ENCODE measurements at places on chromosomes 12 and 14.

GRCh38 chr14:66111891-66112290, 374.3 kb upstream of the CCDC196 start:
- no peak for DNase-seq

DNA sequence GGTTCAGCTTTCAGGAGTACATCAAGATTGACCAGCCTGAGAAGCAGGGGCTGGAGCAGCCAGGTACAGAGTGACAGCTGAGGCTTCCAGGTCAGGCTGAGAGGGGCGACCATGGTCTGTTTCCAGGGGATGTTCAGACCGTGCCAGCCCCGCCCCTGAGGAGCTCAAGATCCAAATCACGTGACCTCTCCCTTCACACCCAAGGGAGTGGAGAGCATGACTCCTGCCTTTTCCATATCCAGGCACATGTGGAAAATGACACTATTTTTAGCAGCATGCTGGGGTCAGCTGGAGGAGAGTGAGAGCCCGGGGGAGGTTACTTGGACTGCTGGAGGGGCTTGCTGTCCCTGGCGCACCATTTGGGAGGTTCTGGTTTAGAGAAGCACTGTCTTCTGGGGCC, 92.7 kb downstream of the B4GALNT3 start:
- no peak for DNase-seq

DNA sequence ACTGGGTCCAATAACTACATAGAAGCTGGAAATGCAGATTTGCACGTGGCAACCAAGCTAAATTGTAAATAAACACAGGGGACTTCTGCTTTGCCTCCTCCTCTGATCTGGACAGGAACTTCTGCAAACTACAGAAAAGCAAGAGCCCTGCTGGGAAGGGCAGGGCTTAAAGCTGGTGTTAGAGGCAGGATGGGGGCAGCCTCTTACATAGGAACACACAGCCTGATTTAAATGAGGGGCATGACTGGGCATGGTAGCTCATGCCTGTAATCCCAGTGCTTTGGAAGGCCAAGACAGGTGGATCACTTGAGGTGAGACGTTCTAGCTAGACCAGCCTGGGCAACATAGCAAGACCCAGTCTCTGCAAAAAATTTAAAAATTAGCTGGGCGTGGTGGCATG, 46.7 kb downstream of the ERH start:
- DNase-seq: no peak

GRCh38 chr14:48289701-48290100, 614.3 kb upstream of the MDGA2 start:
- DNase-seq: no peak

- DNase-seq: no peak
Measured at GRCh38 chr14:22630486-22630885, 13.7 kb downstream of the OR6J1 start.

GRCh38 chr12:32098112-32098511, 8.5 kb upstream of the BICD1 start:
- no peak for DNase-seq

GRCh38 chr12:131147894-131148293, 194.2 kb downstream of the ADGRD1 start:
- no peak for DNase-seq

- peak; percentile 26 for DNase-seq
Measured at GRCh38 chr12:75705749-75706711, 194.6 kb upstream of the KRR1 start.

DNA sequence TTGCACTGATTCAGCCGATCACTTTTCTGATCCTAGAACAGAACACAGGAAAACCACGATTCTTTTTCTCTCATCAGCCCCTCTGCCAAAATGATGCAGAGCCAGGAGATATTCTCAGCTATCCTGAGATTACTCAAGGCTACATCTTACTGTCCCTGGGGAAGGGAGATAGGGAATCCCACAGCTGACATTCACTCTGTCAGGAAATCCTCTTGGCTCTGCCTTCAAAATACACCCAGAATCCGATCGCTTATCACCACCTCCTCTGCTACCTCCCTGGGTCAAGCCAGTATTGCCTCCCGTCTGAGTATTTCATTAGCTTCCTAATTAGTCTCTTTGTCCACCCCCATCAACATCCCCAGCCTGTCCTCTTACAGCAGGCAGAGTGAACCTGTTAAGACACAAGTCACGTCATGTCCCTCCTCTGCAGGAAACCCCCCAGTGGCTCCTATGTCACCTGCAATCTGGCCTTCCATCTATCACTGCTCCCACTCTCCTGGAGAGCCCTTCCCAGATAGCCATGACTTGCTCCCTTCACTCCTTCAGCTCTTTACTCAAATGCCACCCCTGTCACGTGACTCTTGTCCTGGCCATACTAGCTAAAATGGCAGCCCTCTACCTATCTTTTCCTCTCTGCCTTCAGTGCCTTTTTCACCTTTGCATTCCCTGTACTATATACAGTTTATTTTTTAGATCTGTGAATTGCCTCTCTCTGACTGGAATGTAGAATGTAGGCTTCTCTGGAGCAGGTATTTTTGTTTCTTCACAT, 70.3 kb downstream of the GALNT4 start:
- no peak for DNase-seq

GRCh38 chr12:28223025-28223554, 32.8 kb downstream of the CCDC91 start:
- peak; percentile 58 for DNase-seq

- no peak for DNase-seq
Measured at GRCh38 chr12:74999474-74999873, 210.2 kb downstream of the KCNC2 start.

DNA sequence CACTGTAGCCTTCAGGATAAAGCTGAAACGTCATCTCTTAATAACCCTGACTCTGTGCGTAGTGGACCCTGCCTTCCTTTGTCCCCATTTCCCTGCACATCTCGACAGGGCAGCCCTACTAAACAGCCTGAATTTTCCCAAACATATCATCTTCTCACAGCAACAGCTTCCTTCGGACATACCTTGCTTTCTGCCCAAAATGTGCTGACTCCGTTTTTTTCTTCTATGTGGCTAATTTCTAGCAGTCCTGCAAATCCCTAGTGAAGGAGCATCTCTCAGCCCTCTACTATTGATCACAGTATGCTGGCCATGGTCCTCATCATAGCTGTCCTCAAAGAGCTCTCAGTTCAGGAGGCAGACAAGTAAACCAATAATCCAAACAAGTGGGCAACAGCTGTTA, 53.1 kb upstream of the PCED1B start:
- DNase-seq: no peak

GRCh38 chr14:71238835-71239234, 331.6 kb downstream of the PCNX1 start:
- DNase-seq: no peak

DNA sequence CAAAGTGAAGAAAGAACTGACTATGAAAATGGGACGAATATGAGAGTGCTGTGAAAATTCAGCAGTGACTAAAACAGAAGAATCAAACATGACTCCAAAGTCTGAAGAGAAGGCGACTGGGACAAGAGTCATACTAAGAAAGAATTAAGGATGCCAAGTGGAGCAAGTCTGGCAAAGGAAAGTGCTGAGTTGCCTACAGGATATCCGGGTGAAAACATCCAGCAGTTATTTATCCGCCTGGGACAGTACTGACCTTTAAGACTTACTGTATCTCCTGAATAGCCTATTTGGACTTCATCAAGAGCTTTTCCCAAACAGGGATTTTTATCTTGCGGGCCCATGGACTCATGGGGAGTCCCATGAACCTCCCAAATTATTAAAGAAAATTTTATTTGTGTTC, 41.1 kb downstream of the KICS2 start:
- DNase-seq: no peak

GRCh38 chr12:123995023-123995748, 22.2 kb downstream of the ZNF664 start:
- no peak for DNase-seq

GRCh38 chr12:4780641-4781611, 60.7 kb downstream of the GALNT8 start:
- DNase-seq: peak; percentile 6

GRCh38 chr12:116459916-116460663, 99.1 kb upstream of the MAP1LC3B2 start:
- peak; percentile 68 for DNase-seq

DNA sequence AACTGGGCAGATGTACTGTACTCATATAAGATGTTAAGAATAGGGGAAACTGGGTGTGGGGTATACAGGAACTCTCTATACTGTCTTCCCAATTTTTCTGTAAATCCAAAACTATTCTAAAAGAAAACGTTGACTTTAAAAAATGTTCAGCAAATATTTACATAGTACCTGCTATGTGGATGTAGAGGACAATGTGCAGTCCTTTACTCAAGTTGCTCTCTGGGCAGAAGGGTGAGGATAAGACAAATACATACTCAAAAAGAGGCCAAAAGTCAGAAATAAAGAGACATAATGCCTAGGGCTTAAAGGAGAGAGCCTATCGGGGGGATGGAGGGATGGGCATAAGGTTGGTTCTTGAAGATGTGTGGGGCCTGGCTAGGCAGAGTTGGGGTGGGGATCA, 44.7 kb downstream of the PPP1R36 start:
- DNase-seq: no peak

DNA sequence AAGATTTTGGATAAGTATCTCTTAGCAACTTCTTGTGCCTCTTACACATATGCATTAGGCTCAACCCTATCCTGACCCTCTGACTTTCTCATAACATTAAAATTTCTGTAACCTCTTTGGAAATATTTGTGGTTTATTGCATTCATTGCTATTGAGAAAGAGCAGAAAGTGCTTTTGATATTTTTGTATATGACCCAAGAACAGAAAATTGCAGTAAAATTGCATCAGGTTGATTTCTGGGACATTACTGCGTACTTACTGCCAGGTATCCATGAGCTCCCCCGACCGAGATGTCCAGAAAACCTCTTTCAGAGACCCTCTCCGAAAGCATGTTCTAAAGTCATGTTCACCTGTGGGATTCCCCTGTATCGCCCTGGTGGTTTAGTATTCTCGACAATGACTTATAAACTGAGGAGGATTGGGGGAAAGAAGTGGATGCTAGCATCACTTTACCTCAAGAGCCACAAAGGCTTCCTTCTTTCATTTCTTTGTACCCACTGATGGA, 14.5 kb upstream of the IL22 start:
- DNase-seq: no peak

All from small intestine (tissue), 16 donors.